Left cardiac atrium (tissue), 4 donors: ENCODE measurements at places on chromosomes 6 and 20.

- no peak for DNase-seq
Measured at GRCh38 chr6:78916411-78916810, 49.1 kb downstream of the IRAK1BP1 start.

DNA sequence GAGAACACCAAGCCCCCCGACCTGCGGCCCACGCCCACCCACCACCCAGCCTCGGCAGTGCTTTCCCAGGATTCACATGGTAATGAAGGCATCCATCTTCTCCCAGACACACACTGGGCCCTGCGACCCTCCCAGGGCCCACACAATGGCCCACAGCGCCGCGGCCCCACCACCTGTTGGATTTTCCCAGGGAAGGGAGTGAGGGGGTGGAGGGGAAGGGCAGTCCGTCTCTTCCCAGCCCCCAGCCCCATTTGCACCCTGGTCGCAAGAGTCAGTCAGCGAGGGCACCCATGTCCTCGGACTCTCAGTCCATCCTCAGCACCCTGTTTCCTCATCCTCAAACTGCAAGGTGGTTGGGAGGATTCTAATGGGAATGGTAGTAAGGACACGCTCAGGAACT, 23.7 kb upstream of the ID1 start:
- DNase-seq, result no peak

GRCh38 chr6:157445277-157446009, 64.5 kb downstream of the ZDHHC14 start:
- no peak for DNase-seq

DNA sequence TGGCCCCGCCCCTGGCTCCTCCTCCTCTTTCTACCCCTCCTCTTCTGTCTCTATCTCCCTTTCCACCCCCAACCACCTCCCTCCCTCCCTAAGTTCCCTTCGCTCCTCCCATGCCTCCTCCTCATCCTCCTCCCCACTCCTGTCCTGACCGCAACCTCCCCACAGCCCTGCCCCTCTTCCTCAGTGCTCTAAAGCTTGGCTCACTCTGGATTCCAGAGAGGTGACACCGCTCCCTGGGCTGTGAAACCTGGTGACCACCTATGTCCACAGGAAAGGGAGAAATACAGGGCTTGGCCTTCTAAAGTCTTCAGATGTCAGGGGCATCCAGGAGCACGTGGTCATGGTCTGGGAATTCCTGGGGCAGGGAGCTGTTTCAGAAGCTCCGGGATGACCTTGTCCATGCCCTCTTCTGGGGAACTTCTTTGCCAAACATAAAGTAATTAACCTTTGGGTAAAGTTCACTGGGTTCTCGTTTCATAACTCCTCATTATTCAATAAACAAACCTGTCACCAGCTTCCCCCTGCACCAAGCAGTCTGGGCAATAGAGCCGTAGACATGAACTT, 345 bp upstream of the CST5 start:
- no peak for DNase-seq

DNA sequence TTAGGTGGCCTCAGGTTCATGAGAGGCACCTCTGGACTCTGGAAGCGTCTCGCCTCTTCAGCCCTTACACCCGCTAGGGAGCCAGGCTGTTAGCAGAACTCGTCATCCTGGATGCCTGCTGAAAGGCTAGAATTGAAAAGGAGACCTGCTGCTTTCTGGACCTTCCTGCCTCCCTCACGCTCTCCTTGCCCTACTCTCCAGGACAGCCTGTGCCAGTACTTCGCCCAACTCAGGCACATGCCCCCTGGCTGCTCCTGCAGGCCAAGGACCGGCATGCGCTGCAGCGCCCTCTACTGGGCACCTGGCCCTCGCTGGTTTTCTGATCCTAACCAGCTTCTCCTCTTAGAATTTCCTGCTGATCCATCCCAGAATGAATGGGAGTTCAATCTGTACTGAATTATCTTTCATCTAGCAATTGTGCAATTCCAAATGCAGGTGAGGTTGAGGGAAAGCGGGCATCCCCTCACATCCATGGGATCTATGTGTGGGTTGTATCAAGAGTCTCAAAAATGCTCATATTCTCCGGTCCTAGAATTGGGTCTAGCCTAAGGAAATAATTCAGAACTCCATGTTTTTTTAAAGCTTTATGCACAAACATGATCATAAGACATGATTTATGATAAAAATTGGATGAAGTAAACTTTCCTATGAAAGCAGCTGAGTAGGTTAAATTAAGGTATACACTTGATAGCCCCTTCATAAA, 78.0 kb downstream of the PTPN1 start:
- peak; percentile 71 for DNase-seq

- no peak for DNase-seq
Measured at GRCh38 chr20:16952965-16953364, 204.8 kb downstream of the OTOR start.

GRCh38 chr6:118344014-118344670, 204.0 kb upstream of the PLN start:
- no peak for DNase-seq

DNA sequence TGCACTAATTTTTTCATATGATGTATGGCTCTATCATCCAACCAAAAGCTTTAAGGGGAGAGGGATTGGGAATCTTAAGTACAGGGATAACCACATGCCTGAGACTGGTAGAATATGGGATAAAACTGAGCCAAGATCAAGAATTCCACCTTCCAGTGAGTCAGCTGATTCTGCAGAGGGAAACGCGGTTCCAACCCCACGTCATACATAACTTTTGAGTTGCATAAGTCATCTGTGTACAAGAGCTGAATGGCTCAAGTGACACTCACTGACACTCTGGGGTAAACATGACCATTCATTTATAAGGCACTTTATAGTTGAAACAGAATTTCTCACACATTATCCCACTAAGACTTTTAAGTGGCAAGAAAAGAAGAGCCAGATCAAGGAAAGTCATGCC, 16.4 kb downstream of the TRIM27 start:
- no peak for DNase-seq
